ENCODE measurements at places on chromosomes 16 and 17. TPM values are rescaled to one million over a fixed set of nuclear protein-coding genes. Genes with fewer than 3 reads are reported as not detected.

ICAM2 gene
- 64.1 TPM for polyA plus RNA-seq

DNA sequence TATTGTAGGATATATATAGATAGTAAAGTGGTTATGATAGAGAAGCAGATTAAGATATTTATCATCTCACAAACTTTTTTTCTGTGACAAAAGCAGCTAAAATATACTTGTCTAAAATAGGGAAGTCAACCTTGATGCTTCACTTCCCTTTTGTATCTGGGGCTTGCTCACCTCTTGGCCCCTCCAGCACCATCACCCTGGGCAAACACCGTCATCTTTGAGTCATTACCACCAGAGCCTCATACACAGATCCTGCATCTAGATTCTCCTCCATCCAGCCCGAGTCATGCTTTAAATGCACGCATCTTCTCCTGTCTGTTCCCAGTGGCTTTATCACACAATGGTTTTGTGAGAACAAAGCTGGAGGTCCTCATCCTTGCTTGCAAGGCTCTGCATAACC, 1062.7 kb upstream of the EEF2KMT start:
- DNase-seq: no peak

DNA sequence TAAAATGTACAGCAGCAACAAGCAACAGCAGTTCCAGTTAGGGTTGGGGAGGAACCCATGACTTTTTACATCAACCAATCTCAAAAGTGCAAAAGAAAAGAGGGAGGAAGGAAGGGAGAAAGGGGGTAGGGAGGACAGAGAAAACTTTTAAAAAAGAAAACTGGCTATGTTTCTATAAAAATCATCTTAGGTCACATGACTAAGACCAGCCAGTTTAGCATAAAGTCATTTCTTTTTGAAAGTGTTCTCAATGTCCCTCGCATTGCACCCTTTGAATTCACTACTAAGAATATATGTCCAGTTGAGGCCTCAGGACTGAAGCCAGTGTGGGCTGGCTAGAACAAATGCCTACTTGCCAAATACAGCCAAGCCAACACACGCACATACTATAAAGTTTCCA, 28.9 kb downstream of the DCUN1D3 start:
- no peak for DNase-seq

NGFR gene
- polyA plus RNA-seq: 4.6 TPM

DNA sequence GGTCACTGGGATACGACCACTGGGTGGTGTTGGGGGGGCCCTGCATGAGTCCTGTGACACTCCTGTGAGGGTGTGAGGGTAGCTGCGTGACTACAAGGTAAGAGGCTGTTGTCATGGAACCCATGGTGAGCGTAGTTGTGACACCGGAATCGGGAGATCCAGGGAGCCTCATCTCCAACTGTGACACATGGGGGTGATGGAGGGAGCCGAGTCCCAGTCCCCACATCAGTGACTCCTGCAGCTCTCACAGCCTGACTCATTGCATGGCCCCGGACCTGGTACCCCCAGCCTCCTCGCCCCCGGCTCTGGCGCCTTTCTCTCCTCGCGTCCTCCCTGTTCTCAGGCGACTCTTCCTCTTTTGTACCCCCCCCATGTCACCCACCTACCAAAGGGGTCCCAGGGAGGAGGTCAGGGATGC, 14.2 kb downstream of the CDH16 start:
- no peak for DNase-seq

GRCh38 chr16:48537909-48538745, 71.9 kb downstream of the N4BP1 start:
- no peak for DNase-seq

GRCh38 chr16:4675864-4676786, 17.2 kb upstream of the NUDT16L1 start:
- no peak for DNase-seq

- DNase-seq: peak; percentile 18
Measured at GRCh38 chr17:9941305-9941704, 36.2 kb upstream of the RCVRN start.

EPX gene
- not detected for polyA plus RNA-seq

- peak; percentile 20 for DNase-seq
Measured at GRCh38 chr16:88375996-88376834, 6.5 kb upstream of the ZNF469 start.

DNA sequence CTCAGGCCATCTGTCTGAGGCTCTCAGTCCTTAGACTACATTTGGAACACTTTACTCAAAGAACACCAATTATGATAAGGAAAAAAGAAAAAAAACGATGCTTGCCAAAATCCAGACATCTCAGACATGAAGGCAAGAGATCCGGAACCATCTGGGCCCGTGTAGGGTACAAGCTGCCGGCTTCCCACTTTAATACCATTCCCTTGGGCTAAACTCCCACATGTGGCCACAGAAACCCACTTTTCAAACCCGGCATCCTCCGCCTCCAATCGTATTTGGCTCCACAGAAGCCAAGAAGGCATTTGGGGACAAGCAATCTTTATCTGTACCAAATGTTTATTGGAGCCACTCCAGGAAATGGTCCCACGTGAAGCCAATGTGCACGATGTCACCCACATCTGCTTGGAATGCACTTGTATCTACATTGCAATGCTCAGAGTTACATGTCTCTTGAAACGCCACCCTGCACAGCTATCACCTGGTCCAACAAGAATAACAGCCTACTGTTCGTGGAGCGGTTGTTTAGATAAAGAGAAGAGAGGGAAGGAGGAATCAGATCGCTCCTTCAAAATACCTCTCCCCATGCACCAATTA, 33.5 kb downstream of the XYLT1 start:
- no peak for DNase-seq

AIPL1 gene
- not detected for polyA plus RNA-seq

GRCh38 chr17:40099619-40100418, 570 bp downstream of the NR1D1 start:
- DNase-seq: no peak

CCL16 gene
- not detected for polyA plus RNA-seq

PIMREG gene
- 0.21 TPM for polyA plus RNA-seq

GRCh38 chr16:66551788-66552285, 539 bp upstream of the CKLF start:
- no peak for DNase-seq

Measured in heart left ventricle (tissue), 16 donors.